ENCODE measurements at places on chromosomes 2 and 18. TPM values are rescaled to one million over a fixed set of nuclear protein-coding genes. Genes with fewer than 3 reads are reported as not detected.

TACR1 gene
- 0.16 TPM for total RNA-seq

LYPD6B gene
- total RNA-seq, result not detected

SERPINB12 gene
- total RNA-seq, result not detected

ALLC gene
- total RNA-seq, result not detected

PRKAG3 gene
- total RNA-seq, result not detected

UGT1A8 gene
- total RNA-seq, result not detected

CREG2 gene
- 0.63 TPM for total RNA-seq

LCT gene
- 0.19 TPM for total RNA-seq

ABCG8 gene
- not detected for total RNA-seq

- no peak for DNase-seq
Measured at GRCh38 chr2:52703004-52703403, 1064.6 kb upstream of the CHAC2 start.

GRCh38 chr2:212733273-212733672 lies 194.7 kb upstream of the ERBB4 start:
- DNase-seq, result no peak

- DNase-seq, result peak; percentile 57
Measured at GRCh38 chr2:47002480-47003381, 87.1 kb upstream of the MCFD2 start.

GRCh38 chr2:224940618-224941017 lies 101.7 kb downstream of the DOCK10 start:
- no peak for DNase-seq

DNA sequence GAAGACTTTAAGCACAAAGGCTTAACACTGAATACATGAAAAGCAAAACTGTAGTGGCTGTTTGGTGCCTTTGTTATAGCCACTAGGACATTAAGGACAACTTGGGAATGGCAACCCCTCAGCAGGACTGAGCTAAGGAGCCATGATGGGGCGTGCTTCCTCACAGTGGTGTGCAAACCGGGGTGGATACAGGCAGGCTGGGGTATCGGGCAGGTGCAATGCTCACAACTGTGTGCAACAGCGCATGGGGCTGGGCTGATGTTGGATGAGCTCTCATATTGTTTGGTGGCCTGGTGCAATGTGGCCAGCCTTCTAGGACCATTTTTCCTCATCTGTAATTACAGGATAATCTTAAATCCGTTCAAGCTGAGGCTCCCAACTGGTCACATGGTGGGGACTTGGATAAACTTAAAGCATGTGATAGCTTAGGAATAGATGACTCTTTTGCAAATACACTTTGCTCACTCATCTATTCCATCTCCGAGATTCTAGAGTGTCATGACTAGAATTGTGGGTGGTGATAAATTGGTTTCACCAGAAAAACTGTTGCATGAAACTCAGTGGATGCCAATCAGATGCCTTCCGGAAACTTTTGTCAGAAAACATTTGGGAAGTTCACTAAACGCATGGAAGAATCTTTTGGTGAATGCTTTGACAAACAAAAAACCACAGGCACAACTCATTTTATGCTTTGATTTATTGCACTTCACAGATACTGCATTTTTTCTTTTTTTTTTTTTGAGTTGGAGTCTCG lies 116.5 kb downstream of the PXDN start:
- DNase-seq, result no peak

- DNase-seq, result no peak
Measured at GRCh38 chr2:46435796-46436360, 43.5 kb upstream of the TMEM247 start.

GRCh38 chr18:73944715-73945114 lies 202.9 kb downstream of the FBXO15 start:
- no peak for DNase-seq

GRCh38 chr2:197167608-197168314 lies 142.8 kb downstream of the ANKRD44 start:
- DNase-seq, result no peak

- no peak for DNase-seq
Measured at GRCh38 chr18:2880473-2880872, 33.7 kb downstream of the EMILIN2 start.

DNA sequence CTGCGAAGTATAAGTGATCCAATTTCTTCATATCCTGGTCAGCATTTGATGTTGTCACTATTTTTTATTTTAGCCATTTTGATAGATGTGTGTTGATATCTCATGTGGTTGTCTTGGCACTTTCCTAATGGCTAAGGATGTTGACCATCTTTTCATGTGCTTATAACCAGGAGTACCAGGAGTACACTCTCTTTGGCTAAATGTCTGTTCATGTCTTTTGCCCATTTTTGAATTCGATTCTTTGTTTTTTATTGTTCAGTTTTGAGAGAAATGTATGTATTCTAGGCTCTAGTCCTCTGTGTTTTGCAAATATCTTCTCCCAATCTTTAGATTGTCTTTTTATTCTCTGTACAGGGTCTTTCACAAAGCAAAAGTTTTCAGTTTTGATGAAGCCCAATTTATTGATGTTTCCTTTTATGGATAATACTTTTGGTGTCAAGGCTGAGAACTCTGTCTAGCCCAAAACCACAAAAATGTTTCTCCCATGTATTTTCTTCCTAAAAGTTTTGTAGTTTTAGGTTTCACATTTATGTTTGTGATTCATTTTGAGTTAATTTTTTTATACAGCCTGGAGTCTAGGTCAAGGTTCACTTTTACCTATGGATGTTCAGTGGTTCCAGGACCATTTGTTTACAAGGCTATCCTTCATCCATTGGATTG lies 65.4 kb downstream of the SDC1 start:
- no peak for DNase-seq

- DNase-seq, result no peak
Measured at GRCh38 chr18:36314098-36314497, 16.6 kb downstream of the FHOD3 start.

GRCh38 chr2:67255933-67256615 lies 141.1 kb upstream of the ETAA1 start:
- no peak for DNase-seq

- no peak for DNase-seq
Measured at GRCh38 chr2:5253263-5253662, 438.9 kb upstream of the SOX11 start.

DNA sequence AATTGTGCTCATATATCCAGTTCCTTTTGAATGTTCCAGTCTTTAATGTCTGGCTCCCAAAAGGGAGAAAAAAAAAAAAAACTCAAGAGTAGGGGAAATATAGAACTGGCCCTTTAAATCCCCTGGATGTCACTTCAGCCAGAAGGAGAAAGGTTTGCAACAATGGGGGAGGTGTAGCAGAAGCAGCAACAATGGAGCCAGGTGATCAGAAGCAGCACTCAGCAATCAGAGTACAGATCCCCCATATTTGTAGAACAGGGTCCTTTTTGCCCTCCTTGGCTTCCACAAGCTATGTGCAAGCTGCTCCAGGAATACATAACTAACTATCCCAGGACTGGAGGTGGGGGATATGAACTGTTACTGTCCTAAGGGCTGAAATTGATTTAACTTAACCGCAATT lies 25.8 kb upstream of the ZNF397 start:
- DNase-seq, result no peak

DNA sequence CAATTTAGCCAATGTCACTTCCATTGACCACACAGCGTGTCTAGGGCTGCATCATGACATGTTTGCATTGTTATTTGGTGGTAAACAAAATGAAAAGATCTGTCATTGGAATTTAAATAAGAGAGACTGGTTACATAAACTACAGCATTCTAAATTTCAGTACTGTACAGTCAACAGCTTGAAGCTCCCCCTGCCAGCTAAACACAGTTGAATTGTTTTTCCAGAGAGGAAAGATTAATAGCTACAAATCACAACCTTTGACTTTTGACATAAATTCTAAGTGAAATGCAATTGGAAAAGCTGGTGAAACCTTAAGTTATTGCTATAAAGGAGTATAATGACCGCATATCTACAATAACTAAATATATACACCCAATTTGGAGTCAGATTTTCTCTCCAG lies 1600.0 kb upstream of the ACVR2A start:
- DNase-seq, result no peak

DNA sequence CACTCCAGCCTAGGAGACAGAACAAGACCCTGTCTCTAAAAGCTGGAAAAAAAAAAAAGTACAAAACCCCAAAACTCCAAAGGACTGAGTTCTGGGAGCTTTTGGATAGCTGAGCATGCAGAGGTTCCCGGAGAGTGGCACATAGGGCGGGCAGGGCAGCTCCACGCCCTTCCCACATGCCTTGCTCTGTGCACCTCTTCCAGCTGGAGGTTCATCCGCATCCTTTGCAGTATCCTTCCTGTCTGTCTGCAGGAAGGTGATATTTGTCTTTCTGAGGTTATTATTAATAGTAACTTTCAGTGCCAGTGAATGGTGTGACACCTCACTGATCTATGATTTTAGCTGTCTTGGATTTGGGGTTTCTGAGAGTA lies 70.2 kb downstream of the INPP4A start:
- no peak for DNase-seq

- no peak for DNase-seq
Measured at GRCh38 chr2:55885127-55885943, 38.2 kb downstream of the EFEMP1 start.

DNA sequence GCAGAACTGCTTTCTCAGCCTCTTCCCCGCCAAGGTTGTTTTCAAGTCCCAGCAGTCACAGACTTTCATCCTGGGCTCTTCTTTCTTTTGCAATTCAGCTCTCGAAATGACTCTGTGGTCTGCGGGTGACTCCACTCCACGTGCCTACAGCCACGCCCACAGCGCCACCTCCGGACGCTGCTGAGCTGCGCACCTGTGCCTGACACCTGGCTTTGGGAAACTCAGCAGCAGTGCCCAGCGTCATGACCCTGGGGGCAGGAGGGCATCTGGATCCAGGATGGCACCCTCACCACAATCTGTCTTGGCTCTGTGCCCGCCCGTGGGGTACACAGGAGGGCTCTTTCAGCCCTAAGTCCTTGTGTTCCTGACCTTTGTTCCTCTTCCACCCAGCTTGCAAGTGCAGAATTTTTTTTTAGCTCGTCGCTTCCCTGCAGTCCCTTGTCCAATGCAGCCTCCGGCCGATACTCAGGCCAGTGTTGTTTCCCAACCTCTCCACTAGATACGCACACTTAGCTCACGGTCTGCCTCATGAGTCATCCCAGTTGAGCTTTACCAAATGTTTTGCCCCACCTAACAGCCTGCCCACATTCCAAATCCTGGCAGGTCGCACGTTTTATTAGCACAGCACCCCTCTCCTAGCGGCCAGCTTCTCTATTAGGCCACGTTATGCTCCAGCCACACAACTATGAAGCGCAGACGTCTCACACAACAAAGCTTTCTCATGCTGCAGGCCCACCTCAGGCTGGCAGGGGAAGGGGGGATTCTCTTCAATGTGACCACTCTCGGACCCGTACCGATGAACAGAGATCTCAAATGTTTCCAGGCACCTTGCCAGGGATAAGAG lies 6.5 kb upstream of the CAPN10 start:
- no peak for DNase-seq

DNA sequence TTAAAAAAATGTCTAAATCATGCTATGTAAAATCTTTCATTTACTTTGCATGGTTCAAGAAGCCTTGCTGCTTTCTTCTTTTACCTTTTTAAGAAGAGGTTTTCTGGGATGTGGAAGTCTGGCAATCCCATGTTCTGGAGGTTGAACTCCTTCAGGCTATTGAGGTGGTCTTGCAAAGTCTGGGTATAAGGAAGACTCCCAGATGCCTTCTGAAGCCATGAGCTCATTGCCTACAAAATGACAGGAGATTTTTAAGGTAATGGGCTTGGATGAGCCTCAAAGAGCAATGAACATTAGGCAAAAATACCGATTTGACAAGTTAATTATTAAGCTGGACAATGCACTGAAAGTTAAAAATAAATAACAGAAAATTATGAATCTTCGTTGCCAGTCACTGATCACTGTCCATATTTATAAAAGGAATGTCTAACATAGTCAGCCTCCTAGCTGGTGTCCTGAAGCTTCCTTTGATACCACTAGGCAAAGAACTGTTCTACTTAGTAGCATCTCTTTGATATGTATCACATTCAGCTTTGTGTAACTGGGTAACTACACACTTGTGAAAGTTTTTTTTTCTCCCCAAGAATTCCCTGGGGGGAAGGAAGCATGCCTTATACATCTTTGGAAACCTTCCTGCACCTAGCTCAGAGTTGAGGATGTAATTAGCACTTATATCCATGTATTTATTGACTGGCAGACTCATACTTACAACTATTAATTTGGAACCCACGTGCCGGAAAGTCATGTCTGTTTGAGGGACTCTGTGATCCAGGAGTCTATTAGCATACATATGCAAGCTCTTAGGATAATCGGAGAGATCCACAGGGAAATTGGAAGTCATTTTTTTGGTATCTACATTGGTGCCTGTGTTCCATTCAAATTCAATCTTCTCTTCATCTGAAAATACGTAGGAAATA lies 29.3 kb downstream of the APOB start:
- no peak for DNase-seq

DNA sequence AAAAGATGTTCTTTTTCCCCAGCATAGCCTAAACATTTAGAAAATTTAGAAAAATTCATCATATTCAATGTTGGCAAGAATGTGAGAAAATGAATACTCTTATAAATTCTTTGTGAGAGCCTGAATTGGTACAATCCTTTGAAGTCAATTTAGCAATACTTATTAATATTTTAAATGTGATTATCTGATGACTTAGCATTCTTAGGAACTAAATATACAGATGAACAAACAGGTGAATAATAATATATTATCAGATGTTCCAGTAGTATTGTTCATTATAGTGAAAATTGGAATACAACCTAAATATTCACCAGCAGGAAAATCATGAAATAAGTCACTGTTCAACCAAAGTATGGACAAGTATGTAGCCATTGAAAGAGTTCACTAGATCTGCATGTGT lies 55.5 kb upstream of the MEIS1 start:
- no peak for DNase-seq

DNA sequence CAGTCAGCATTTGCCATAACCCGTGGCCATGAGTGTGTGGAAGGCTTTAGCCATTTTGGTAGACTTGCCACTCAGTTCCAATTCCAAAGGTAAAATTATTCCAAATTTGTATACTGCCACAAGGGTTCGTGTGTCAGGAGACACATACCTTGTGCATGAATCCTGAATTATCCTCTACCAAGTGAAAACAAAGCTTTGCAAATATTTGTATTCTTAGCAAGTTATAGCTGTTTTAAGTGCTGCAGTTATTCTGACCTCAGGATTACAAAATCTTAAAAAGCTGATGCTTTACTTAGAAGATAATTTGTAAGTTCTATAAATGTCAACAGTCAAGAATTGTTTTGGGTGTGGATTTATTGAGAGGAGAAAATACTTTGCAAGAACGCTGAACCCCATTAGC lies 100.6 kb downstream of the ANTXR1 start:
- DNase-seq, result no peak

DNA sequence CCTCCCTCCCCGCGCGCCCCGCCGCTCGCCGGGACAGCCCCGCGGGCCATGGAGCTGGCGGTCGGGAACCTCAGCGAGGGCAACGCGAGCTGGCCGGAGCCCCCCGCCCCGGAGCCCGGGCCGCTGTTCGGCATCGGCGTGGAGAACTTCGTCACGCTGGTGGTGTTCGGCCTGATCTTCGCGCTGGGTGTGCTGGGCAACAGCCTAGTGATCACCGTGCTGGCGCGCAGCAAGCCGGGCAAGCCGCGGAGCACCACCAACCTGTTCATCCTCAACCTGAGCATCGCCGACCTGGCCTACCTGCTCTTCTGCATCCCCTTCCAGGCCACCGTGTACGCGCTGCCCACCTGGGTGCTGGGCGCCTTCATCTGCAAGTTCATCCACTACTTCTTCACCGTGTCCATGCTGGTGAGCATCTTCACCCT lies 865 bp downstream of the GALR1 start:
- no peak for DNase-seq

GRCh38 chr2:101420623-101421022 lies 33.3 kb upstream of the CREG2 start:
- DNase-seq, result no peak

Measured in neural crest cell (in vitro differentiated cells).